ENCODE measurements at places on chromosomes 7 and 10.

DNA sequence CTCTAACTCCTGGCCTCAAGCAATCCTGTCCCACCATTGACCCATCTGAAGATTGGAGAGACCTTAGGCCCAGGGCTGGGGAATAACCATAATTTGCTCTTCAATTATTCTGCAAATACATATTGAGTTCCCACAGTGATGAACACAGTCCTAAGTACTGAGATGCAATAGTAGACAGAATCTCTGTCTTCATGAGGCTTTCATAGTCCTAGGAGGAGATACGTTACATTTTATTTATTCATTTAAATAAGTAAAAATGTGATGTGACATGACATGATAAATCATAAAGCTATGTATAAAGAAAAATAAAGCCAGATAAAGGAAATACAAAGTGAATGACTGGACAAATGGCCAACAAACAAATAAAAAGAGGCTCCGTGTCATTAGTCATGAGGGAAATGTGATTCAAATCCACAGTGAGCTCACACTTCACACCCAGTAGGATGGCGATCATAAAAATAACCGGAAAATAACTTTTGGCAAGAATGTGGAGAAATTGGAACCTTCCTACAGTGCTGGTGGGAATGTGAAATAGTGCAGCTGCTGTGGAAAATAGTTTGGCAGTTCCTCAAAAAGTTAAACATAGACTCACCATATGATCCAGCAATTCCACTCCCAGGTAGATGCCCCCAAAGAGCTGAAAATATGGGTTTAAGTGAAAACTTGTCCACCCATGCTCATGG lies 52.1 kb upstream of the JCAD start:
- no peak for DNase-seq

DNA sequence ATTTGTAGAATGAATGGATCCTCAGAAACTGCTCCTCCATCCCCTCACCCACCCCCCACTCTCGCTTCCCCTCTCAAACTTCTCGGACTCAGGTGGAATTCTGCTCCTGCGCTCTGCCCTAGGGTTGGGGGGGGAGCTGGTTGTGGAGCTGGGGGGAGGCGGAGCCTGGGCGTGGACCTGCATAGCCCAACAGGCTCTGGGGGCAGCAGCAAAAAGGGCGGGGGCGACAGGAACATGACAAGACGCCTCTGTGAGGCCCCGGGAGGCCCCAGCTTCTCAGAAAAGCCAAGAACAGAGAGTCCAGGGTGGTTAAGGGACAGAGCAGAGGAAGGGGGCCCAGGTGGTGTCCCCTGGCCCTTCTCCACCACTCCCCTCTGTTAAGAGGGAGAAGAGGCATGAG lies 3.5 kb downstream of the TSC22D4 start:
- no peak for DNase-seq

DNA sequence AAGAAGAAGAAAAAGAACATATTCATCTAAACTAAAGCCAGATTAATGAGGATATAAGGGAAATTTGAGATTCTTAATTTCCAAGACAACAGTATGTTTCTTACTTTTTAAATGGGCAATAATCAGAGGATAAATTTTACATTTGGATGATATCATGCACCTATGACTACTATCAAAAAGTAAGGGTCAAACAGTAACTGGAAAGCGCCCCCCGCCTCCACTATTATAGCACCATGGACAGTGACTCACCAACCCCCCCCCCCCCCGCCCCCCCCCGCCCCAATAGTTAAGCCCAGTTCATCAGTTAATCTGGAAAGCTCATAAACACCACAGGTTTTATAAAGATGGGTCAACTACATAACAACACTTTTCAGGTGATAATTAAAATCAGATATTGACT lies 194.3 kb upstream of the DGKB start:
- no peak for DNase-seq

DNA sequence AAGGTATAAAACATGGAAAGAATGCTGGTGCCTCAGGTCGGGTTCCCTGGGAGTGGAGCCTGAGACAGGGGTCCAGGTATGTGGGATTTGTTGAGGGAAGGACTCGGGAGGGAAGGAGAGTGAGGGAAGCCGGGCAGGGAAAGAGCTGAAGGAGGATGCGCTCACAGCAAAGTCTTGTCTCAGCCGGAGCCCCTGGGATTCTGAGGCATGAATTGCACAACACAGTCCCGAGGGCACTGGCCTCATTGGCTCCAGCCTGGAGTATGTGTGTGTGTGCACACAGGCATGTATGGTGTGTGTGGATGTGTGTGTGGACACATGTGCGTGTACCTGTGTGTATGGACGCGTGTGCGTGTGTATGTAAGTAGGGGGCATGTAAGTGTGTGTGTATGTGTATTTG lies 87.4 kb downstream of the WDFY4 start:
- DNase-seq = no peak

DNA sequence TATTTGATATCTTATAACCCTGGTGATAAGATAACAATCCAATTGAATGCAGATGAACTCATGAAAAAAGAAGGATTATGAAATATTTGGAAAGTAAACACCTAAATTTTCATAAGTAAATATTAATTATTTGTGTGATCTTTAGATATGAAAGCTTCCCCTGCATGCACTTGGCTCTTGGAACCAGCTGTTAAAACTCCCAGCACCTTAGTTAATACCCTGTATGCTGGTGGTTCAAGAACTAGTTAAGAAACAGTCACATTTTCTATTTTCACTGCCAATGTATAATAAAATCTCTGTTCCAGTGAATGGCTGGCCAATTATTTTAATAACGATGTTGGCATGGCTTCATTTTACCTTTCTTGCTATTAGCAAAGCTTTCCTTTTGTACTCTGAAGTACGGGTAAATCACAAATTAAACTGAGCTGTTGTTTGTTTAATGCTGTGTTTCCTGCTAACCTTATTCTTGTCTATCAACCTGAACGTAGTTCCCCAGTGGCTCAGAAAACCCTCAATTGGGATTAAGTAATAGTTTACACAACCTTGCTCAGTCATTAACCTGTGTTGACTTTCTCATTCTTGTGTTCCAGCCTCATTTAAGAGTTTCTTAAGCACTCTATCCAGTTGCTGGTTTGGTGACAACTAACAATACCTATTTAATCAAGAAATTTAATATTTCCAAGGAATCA lies 38.9 kb downstream of the MET start:
- DNase-seq = no peak

DNA sequence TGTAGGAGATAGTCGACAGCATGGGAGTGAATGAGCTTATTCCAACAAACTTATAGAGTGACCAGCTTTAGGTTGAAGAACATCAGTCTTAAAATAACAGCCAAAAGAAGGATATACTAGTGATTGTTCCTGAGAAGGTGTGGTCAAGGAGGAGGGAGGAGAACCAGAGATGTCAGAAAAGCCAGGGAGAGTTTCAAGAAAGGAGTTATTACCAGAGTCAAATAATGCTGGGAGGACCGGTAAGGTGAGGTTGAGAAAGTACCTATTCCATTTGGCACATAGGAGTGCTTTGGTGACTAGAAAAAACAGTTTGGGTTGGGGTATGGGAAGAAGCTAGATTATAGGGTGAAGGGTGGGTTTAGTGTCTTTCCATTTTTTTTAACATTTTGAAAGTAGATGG lies 5.8 kb downstream of the PTPN12 start:
- no peak for DNase-seq

DNA sequence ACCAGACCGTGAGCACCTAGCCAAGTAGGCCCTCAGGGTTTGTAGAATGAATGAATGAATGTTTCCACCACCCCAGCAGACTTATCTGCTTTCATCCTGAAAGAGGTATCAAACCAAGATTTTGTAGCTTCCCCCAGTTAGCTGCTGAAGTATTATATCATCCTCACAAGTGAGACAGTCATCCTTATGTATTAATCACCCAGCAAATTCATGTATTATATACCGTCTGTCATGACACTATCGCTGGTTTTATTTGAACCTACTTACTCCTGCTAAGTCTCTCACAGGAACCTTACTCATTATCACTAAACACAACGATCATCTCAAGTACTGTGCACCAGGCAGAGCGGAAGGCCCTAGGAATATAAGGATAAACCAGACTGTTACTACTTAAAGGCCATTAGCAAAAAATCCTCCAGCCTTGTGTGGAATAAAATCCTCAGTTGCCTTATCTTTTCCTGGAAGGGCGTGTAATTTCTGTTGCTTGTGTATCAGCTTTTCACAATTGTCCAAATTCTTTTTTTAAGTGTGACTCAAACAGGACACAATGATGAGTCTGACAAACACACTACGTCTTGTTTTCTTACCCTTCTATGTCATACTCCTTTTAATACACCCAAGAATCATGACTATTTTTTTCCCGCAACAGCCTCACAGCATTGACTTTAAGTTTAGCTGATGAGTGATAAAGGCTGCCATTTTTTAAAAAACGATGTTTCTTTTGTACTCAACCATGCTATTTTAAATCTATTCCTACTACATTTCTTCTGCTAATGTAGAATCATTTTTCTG lies 176.1 kb upstream of the KLF14 start:
- no peak for DNase-seq

GRCh38 chr7:151424799-151425198 lies 15.0 kb upstream of the WDR86 start:
- no peak for DNase-seq

GRCh38 chr10:119693262-119693957 lies 32.4 kb upstream of the INPP5F start:
- no peak for DNase-seq

DNA sequence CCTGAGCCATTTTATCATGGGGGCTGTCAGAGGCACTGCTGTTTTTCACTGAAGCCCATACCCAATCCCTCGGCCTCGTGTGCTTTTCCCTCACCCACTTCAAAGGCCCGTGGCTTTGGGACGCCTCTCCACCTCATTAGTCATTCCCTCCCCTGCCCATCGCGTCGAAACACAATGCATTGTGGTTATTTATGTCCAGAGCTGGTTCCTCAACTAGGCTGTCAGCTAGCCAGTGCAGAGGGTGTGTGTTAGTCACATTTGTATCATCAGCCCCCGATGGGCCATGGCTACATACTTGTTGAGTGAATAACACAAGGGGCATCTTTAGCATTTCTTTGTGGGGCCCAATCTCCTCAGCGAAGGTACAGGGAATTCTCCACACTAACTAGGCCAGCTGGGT lies 3.8 kb upstream of the CRCP start:
- no peak for DNase-seq

GRCh38 chr10:3524086-3524960 lies 260.7 kb downstream of the KLF6 start:
- no peak for DNase-seq

GRCh38 chr10:78313048-78313381 lies 279.4 kb downstream of the RPS24 start:
- DNase-seq = no peak

All from chondrocyte (in vitro differentiated cells).